Posterior vena cava (tissue), 2 donors: ENCODE measurements at places on chromosomes 6 and 20. TPM values are rescaled to one million over a fixed set of nuclear protein-coding genes. Genes with fewer than 3 reads are reported as not detected.

Gene TRAPPC3L
- 0.33 TPM for total RNA-seq

DNA sequence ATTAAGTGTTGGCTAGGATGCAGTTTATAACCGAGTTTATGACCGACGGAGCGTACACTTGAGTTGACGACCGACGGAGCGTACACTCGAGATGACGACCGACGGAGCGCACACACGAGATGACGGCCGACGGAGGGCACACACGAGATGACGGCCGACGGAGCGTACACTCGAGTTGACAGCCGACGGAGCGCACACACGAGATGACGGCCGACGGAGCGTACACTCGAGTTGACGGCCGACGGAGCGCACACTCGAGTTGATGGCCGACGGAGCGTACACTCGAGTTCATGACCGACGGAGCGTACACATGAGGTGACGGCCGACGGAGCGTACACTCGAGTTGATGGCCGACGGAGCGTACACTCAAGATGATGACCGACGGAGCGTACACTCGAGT, 119.8 kb downstream of the HUS1B start:
- DNase-seq: no peak

DNA sequence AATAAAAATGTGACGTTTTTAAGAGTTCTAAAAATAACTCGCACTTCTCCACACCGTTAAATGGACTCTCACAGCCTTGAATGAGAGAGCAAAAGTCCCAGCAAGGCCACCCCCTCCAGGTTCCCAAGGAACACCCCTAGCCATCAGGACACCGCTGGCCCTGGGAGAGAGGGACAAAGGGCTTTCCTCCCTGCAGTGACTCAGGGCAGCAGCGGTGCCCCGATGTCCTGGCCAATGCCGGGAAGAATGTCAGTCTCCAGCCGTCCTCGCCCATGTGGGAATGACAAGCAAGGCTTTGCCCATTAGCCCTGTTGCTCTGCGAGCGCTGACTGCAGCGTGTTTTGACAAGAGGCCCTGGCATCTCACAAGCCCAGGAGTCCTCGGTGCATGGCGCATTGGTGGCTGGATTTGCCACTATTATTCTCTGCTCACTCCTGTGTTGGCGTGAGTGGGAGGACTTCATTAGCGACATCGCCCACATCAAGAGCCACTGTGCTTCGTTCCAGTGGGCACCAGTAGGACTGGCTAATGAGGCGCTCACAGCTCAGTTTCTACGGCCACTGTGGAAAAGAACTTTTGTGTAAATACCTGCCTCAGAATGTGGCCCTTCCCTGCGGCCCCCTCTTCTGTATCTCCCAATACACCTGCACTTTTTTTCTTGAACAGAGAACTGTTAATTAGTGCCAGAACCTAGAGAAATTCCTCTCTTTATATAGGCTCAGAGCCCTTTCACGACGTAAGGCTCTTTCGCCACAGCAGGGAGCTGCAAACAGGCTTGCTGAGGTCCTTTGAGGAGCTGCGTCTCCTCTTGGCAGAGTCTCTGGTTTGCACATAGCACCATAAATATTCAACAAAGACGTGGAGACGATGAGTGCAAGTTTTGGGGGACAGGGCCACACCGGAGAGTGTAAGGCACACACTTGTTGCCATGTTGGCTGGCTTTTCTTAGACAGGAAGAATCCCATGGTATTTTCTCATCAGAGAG, 336.6 kb downstream of the TAF4 start:
- DNase-seq: peak; percentile 26

- no peak for DNase-seq
Measured at GRCh38 chr6:42304053-42304712, 86.5 kb upstream of the MRPS10 start.

Gene DPPA5
- not detected for total RNA-seq

- DNase-seq: no peak
Measured at GRCh38 chr6:14544666-14545065, 427.1 kb downstream of the CD83 start.

GRCh38 chr20:14604143-14604542, 266.7 kb upstream of the FLRT3 start:
- no peak for DNase-seq

GRCh38 chr6:42729731-42730130, 7.3 kb upstream of the PRPH2 start:
- peak; percentile 11 for DNase-seq

Gene PCK1
- total RNA-seq: 0.57 TPM

Gene CYP39A1
- 1.5 TPM for total RNA-seq

Gene GTSF1L
- total RNA-seq: not detected

DNA sequence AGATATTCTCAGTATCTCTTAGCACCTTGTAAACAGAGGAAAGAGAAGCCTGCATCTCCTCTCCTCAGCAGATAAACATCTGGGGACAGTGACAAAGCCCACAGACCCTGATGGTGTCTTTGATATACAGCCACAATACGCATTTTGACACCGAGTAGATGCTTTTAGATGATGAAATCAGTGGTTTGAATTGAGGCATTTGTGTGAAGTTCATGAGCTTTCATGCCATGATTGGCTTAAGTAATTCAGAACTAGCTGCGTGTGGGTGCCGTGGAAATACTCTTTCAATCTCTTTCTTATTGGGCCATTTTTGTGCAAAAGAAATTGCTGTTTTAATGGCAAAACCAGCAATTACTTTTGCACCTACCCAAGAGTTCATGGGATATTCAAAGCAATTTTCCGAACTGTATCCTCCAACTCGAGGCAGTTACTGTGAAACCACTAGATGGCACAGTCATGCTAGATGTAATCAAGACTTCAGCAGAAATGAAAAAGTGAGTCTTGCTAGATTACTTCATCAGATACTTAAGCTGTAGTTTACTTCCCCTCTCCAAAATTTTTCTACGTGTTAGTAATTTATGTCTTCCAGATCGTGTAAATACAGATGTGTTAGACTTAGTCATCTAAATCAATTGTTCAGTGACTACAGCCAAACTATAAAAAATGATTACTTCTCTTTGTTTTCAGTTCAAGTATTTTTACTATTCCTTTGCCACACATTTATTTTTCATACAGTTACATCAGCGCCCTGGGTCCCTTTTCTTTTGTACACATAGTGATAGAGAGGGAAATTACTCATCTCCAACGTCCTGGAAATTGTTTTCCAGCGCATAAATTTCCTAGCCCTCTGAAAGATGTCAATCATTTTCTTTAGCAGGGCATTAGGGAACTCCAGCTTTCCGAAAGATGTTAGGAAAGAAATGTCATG, 49.4 kb downstream of the IYD start:
- no peak for DNase-seq

GRCh38 chr6:29603930-29604329, 19.0 kb downstream of the OR2H2 start:
- DNase-seq: no peak

GRCh38 chr6:13091192-13091591, 237.1 kb downstream of the TBC1D7 start:
- DNase-seq: no peak

Gene IL17A
- not detected for total RNA-seq

Gene MOG
- 0.69 TPM for total RNA-seq

- DNase-seq: no peak
Measured at GRCh38 chr6:134637847-134638437, 312.0 kb downstream of the ALDH8A1 start.

Gene ECT2L
- total RNA-seq: not detected

GRCh38 chr20:44593751-44594150, 11.4 kb downstream of the PKIG start:
- no peak for DNase-seq

Gene LY6G6C
- not detected for total RNA-seq

GRCh38 chr6:128929869-128930268, 46.9 kb downstream of the LAMA2 start:
- peak; percentile 73 for DNase-seq

Gene SIRPD
- total RNA-seq: not detected
